ENCODE measurements at places on chromosomes 4 and X.
A peak's percentile ranks its signal among the peaks of the same experiment; 100 is the strongest.

DNA sequence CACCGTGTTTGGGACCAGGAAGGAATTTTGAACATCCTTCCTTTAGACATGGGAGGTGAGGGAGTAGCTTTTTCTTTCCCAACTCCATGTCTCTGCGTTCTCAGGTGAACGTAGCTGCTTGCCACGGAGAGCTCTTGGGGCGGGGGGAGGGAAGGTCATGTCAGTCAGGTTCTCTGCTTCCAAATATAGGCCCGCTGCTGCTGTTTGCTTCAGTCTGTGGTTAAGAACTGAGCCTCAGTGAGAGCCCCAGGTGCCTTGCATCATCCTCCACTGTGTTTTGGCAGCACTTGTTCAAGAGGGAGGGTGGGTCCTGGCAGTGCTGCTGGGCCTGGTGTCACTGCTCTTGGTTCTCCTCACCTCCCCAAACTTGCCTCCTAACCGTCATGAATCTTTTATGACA lies 46.5 kb downstream of the HADH start:
- no peak for DNase-seq

- no peak for DNase-seq
Observed at GRCh38 chr4:180962268-180962667, 1280.9 kb upstream of the TENM3 start.

DNA sequence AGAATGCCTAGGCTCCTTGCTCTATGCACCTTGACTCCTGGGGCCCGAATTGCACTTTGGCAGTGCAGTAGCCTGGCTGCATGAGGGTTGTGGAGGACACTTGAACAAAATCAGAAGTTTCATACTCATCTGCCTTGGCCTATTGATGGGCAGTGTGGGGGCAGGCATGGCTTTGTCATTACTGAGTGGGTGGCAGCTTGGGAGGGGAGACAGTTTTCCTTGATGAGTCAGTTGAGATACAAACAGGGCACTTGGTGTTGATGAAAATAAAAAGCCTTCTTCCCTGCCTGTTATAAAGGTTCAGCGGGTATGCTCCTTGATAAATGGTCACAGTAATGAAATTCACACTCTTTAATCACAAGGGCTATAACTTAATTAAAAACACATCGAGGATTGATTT lies 126.8 kb upstream of the MAMLD1 start:
- DNase-seq: no peak

DNA sequence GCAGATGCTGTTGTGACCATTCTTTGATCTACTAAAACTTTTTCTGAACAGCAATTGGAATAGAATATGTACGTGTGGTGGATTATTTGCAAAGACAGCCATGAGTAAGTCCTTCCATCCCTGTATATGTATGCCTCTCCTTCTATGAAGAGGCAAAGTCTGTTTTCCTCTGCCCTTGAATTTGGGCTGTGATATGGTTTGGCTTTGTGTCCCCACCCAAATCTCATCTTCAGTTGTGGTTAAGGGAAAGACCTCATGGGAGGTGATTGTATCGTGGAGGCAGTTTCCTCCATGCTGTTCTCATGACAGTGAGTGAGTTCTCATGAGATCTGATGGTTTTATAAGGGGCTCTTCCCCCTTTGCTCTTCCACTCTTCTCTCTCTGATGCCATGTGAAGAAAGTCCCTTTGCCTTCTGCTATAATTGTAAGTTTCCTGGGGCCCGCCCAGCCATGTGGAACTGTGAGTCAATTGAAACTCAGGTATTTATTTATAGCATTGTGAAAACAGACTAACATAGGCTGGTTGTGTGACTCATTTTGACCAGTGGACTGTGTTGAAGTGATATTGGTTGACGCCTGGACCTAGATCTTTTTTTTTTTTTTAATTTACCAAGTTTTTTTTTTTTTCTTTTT lies 108.3 kb upstream of the CAMK2D start:
- DNase-seq: no peak

DNA sequence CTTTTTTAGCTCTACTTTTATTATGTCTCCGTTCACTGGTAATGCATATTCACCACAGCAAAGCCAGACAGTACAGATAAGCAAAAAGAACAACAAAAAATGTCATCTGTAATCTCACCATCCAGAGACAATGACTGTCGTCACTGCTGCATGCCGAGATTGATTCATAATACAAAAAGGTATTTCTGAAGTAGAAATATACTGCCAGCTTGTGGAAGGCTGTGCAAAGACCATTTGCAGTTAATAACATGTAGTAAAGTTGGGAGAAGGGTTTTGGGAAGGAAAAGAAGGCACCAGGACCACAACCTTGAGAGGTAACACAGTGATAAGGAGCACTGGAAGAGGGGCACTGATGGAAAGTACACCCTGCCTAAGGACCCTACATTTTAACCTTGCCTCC lies 223.0 kb upstream of the ZIC3 start:
- no peak for DNase-seq

- DNase-seq: peak; percentile 17
Observed at GRCh38 chrX:129679901-129680300, 25.1 kb upstream of the APLN start.

DNA sequence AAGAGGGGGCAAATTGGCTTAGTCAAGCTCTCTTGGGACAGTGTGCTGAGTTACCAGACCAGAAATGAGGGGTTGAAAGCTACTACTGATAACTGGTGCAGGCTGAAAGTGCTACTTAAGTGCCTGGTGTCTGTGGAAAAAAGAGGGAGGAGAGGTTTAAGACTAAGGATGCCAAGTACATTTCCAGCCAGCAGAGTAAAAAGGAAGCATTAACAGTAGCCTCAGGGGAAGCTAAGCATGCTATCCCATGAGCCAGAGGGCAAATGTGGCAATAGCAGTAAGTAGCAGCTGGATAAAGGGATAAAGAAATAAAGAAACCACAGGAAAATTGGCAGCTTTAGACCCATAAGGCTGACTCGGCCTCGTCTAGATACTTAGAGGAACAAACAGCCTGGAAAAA lies 196.3 kb upstream of the MAB21L2 start:
- DNase-seq: peak; percentile 89

GRCh38 chr4:108794136-108794535 lies 31.3 kb upstream of the ETNPPL start:
- DNase-seq: no peak

- no peak for DNase-seq
Observed at GRCh38 chrX:23341452-23341851, 6.8 kb downstream of the PTCHD1 start.

- no peak for DNase-seq
Observed at GRCh38 chr4:62448911-62449310, 1248.8 kb downstream of the ADGRL3 start.

GRCh38 chr4:33625748-33626147 lies 2618.6 kb downstream of the ARAP2 start:
- no peak for DNase-seq

DNA sequence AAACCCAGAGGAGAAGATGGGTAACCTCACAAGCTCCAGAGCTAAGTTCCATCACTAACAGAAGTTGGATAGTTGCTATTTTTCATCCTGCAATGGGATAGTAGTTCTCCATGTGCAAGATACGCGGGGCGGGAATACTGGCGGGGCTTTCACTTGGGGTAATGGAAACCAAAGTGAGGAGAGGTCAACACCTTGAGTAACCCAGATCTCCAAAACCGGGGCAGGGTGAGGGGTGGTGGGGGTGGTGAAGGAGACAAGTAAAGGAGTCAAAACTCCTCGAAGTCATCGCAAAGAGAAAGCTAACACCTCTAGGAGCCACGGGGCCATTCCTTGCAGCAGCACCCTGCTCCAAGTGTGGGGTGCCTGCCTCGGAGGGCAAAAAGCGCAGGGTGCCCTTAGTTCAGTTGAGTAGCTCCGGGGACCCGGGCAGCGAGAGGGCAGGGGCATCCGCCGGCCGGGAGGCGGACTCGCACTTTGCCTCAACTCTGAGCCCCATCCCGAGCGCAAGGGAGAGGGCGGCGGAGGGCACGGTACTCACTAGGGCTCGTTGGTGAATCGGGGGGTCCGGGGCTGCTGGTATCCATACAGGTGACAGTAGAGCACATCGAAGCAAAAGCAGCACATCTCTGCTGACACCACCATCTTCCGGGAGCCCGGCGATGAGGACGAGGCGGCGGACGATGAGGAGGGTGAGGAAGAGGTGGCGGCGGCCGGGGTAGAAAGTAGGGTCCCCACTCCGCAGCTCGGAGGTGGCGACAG lies 645 bp downstream of the AMMECR1 start:
- DNase-seq: no peak

GRCh38 chr4:20574986-20575385 lies 125.3 kb upstream of the PACRGL start:
- DNase-seq: no peak

GRCh38 chr4:113969709-113970334 lies 9.6 kb downstream of the ARSJ start:
- no peak for DNase-seq

DNA sequence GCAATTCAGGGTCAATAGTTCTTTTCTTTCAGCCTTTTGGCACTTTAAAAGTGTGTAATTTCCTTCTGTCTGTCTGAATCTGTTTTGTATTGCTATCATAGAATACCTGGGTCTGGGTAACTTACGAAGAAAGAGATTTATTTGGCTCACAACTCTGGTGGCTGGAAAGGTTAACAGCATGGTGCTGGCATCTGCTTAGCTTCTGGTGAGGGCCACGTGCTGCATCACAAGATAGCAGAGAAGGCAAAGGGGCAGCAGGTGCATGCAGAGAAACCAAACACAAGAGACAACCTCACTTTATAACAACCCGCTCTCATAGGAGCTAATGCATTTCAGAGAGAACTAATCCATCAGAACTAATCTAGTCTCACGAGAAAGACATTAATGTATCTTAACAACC lies 18.8 kb downstream of the RGN start:
- DNase-seq: no peak

- no peak for DNase-seq
Observed at GRCh38 chrX:2828344-2828958, at the start of gene GYG2. Gene GYG2 (plus strand): TSS chrX:2828930. CDS start chrX:2830189, 1,259 bp downstream.

DNA sequence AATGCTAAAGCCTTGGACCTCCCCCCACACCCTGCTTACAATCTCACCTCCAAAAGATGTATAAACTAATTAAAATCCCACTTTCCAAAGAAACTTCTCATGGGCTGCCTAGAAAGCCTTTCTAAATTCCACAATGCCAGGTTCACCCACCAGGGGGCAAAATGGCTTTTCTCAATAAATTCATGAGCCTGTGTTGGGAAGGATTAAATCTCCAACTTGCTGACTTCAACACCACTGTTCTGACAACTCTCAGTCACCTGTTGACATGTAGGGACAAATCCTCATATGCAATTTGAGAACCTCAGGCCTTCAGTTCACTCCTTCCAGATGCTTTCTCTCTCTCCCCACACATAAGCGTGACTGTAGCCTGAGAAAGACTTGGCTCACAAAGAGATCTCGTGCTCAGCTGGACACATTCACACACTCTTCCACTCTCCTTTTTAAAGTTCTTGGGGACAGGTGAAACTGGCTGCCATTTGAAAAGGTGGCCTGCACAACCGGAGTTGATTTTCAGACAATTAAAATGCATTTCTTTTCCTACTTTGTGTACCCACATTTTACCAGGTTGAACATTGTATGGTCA lies 88.6 kb upstream of the PRPS2 start:
- DNase-seq: no peak

GRCh38 chr4:47647544-47647943 lies 162.5 kb downstream of the ATP10D start:
- no peak for DNase-seq

DNA sequence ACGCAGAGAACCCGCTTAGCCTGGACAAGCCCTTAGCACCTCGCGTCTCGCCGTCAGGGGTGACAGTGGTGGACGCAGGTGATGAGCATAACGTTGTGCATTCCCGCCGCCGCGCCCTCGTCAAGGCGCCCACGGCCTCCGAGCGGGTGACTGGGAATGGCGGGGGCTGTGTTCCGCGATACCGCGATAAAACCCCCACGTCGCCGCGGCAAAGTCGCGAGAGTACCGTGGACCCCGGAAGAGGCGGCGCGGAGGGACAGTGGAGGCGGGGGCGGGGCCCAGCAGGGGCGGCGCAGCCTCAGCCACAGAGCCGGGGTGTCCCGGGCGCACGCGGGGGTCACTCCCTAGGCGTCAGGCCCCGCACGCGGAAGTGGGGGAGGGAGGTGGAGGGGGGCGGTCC lies 53.8 kb downstream of the ZFYVE28 start:
- DNase-seq: no peak

GRCh38 chr4:23373261-23373660 lies 516.6 kb downstream of the PPARGC1A start:
- DNase-seq: no peak

GRCh38 chr4:87025614-87026041 lies 90.8 kb downstream of the AFF1 start:
- no peak for DNase-seq

DNA sequence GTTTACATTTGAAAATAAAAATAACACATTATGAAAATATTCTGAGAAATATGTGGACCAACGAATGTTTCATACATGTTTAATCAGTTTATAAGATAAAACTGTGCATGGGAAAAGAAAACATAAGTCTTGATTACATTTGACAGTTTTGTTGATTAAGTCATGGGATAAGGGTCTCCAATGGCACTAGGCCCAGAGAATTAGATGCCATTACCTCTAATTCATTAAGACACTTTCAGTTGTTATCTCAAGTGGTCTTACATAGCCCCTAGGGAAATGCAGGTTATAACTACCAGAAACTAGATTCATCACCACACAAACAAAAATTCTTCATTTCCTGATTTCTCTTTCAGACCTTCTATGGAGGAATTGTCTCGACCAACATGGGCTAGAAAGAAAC lies 300.8 kb downstream of the PCDH7 start:
- DNase-seq: no peak

DNA sequence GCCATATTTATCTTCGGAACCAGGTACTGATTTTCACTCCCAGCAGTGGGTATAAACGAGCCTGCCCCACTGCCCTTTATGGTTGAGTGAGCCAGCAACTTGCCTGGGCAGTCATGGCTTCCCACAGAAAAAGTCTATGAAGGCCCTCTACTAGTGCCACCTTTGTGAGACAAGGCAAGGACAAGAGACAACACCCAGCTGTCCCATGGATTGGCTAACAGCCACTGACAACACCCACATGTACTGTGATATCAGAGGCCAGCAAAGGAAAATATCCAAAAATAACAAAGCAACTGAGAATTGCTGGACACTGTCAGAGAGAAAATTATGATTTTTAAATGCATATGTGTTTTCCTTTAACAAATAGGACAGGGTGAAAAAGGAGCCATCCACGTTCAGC lies 248.4 kb upstream of the TTC29 start:
- DNase-seq: no peak

- DNase-seq: no peak
Observed at GRCh38 chr4:53132132-53132891, 233.5 kb downstream of the SCFD2 start.
